Left lung (tissue), 14 donors: ENCODE measurements at places on chromosomes 3 and 15.

- no peak for DNase-seq
- H3K27me3 ChIP-seq: no peaks in the 10 kb centered on the region
- H3K36me3 ChIP-seq: no peaks in the 10 kb centered on the region
- no peaks in the 10 kb centered on the region for H3K4me1 ChIP-seq
These were observed 17.0 kb upstream of the SENP7 start for GRCh38 chr3:101529816-101530685.

DNA sequence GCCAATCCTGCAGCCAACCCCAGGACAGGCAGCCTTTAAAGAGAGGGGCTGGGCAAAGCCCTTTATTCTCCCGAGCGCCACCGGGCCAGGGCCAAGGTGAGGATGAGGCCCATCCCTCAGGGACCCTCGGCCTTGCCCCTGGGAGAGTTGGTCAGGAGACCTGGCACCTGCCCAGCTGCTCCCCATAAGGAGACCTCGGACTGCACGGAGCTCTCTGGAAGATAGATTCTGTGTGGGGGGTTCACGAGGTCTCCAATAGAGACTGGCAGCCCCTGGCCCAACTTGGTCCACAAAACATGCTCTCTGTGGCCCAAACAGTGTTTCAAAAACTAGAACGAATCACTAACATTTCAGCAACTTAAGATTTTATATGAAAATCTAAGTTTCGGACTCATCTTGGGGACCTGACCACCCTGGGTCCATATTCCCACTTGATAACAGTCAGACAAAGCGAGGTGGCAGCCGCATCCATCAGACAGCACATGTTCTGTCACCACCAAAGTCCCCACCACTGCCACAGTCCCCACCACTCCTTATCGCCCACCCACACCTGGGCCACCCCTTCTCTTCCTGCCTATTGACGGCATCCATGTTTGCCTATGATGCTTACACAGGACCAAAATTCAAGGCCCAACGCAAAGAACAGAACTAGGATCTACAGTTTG, 114.4 kb upstream of the RPL32 start:
- no peak for DNase-seq
- H3K36me3 ChIP-seq: peaks cover 21% of the 10 kb centered on the region
- H3K4me1 ChIP-seq: peaks cover 15% of the 10 kb centered on the region
- no peaks in the 10 kb centered on the region for H3K27me3 ChIP-seq

DNA sequence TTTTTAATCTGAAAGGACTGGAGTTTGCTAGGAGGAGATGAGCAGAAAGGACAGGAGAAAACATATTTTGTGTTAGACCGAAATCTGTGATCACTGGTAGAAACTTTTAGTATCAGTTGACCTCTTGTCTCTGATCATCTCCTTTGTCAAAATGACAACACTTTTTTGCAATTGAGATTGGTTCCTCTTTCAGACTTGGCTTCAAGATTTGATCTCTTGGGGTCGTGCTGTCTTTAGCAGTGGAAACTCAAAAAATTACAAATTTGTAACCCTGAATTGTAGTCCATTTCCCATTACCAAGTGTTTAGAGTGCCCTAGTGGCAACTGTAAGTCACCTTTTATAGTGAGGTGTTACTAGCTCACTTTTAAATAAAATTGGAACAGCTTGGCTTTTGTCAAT, 107.4 kb downstream of the KLHL25 start:
- no peaks in the 10 kb centered on the region for H3K27me3 ChIP-seq
- H3K4me3 ChIP-seq: no peak overlapping the region
- peak overlapping the region; percentile 25 for H3K27ac ChIP-seq

DNA sequence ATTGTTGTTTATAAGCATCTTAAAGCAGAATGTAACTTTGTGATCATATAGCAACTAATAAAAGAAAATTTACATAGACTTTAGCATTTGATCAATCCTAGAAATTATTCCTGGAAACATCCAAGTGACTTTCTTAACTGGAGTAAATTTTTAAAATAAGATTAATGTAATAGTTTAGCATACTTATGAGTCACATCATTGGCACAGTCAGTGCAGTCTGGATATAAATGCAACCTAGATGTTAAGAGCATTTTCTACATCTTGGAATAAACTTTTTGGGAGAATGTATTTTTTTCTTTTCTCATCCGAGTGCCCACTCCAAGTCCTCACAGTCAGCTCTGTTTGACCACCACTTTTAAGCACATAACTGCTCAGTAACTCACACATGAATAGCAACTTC, 324.6 kb upstream of the PLSCR5 start:
- no peaks in the 10 kb centered on the region for H3K4me1 ChIP-seq
- no peaks in the 10 kb centered on the region for H3K27me3 ChIP-seq
- no peak for DNase-seq
- no peak overlapping the region for H3K4me3 ChIP-seq

DNA sequence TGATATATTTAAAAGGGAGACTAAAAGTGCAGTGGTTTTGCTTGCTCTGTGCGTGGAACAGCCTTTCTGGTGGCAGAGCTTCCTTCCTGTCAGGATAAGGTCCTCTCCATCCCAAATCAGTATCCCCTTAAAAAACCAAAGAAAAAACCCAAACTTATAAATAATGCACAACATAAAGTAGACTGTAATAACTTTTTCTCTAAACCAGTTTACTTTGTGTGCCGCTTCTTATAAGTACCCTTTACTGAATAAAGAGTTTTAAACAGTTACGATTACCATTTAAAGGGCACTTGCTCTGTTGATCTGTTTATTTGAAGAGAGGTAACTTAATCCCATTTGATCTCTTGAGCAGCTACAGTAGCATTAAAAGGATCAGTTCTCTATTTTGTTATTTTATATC, 2.5 kb downstream of the PIK3CA start:
- H3K4me1 ChIP-seq: no peaks in the 10 kb centered on the region
- no peaks in the 10 kb centered on the region for H3K27me3 ChIP-seq
- H3K36me3 ChIP-seq: no peaks in the 10 kb centered on the region
- no peak for DNase-seq
